ENCODE measurements at places on chromosomes 2 and 18. TPM values are rescaled to one million over a fixed set of nuclear protein-coding genes. Genes with fewer than 3 reads are reported as not detected.
A peak's percentile ranks its signal among the peaks of the same experiment; 100 is the strongest.

ADRA2B gene
- 0.03 TPM for total RNA-seq

ALLC gene
- not detected for total RNA-seq

AQP12B gene
- total RNA-seq = not detected

TBR1 gene
- total RNA-seq = not detected

CFAP221 gene
- not detected for total RNA-seq

AOX1 gene
- 16.8 TPM for total RNA-seq

TUBA4B gene
- not detected for total RNA-seq

DNA sequence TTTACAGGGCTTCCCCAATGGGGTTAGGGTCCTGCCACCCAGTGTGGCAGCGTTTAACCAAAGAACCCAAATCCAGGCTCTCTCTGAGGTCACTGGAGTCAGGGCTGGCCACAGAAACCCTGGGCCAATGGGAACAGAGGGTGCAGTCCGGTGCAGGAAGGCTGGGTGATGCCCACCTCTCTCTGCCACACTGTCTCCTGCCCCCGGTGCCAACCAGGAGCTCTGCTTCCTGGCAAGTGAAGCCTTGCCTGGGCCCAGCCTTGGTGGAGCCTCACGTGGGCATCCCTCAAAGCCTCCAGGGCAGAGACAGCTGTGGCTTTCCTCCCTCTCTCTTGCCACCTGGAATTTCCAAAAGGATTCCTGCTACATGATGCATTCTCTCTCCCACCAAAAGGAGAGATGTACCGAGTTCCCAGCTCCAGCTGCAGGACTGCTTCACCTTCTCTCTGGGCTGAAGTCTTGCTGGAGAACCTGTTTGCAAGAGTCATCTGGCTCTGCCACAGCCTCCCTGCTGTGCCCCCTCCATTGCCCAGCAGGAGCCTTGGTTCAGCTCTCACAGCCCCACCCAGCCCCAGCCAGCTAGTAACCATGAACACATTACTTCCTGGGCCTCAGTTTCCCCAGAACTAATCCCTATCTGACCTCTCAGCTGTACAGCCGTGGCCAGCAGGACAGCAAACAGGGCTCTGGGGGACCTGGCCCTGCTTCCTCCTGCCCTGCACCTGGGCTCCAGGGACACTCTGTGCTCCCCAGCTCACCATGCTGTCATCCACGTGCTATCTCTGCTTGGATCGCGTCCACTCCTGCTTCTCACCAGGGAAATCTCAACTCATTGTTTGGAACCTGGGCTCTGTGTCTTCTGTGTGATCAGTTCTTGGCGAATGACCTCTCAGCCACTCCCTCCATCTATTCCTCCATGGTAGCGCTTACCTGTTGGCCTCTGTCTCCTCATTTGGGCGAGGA, 43.4 kb downstream of the KCNF1 start:
- peak; percentile 87 for DNase-seq

GRCh38 chr2:43708891-43709290, 32.7 kb upstream of the C1GALT1C1L start:
- DNase-seq = peak; percentile 10

DNA sequence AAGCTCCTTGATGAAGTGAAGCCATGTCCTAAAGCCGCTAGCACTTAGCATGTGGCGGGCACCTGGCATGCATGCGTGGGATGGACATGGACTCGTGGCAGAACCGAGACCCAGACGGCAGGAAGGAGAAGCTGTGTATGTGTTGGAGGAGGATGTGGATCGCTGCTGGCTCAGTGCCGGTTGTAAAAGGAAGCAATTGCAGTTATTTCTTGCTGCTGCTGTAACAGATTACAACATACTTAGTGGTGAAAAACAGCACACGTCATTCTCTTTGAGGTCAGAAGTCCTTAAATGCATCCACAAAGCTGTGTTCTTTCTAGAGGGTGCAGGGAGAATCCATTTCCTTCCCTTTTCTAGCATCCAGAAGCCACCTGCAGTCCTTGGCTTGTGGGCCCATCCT, 74.6 kb downstream of the AGAP1 start:
- DNase-seq = no peak

DNA sequence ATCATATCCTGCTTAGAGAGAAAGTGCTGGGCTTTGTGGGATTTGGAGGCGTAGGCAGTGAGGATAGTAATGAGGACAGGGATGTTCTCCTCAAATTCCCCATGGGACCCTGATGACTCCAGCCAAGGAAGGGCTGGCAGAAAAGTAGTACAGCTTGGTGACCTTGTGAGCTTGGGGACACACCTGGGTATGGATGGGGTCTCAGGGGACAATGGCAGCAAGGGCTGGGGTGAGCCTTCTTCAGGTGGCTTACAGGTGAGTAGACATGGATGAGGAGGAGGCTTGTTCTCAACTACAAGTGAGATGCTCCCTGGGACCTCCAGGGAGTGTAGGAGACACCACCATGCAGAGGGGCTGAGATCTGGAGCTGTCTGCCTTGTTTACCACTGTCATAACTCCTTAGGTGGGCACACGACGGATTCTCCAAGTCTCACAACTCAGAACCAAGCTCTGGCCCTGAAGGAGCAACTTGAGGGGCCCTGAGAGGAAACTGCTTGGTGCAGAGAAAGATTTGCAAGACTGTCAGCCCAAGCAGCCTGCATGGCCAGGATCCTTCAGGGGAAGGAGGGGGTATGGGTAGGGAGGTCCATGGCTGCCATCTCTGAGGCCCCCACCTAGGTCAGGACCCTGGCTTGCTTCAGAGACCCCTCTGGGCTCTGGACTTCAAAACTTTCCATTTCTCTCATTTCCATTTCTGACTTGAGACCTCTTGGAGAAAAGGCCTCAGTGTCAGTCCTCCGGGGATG, 262.8 kb downstream of the DYSF start:
- no peak for DNase-seq

DNA sequence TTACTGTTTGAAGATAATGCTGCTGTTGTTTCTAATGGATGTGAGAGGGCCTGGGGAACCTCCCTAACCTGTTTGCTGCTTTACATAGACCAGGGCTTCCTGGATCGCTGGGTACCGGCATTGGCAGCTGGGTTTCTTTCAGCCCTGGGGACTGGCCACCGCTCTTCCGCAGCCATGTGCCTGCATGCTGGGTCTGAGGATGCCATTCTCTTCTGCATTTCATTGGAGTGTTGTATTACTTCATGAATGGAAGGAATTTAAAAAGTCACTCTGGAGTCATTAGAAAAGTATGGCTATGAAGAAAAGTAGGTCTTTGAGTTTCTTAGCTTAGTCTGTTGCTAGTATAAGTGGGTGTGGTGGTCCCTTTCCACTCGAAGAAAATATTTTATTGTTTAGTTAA, 107.3 kb upstream of the MGAT5 start:
- DNase-seq = peak; percentile 59

DNA sequence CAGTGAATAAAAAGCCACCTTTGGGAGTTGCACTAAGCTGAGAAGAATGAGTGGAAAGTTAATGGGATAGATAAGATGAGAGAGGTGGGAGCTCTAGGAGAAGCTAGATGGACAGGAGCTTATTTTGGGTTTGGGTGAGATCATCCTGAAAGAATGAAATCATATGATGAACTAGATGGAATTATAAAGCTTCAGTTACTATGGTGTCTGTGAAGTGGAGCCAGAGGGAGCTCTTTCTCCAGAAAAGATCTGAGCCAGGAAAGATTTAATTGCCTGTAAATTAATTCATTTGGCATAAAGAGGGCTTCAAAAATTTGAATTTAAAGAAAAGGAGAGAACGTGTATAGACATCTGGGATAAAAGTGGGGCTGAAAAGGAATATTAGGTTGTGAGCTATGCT, 10.3 kb downstream of the DNAH6 start:
- DNase-seq = no peak

DNA sequence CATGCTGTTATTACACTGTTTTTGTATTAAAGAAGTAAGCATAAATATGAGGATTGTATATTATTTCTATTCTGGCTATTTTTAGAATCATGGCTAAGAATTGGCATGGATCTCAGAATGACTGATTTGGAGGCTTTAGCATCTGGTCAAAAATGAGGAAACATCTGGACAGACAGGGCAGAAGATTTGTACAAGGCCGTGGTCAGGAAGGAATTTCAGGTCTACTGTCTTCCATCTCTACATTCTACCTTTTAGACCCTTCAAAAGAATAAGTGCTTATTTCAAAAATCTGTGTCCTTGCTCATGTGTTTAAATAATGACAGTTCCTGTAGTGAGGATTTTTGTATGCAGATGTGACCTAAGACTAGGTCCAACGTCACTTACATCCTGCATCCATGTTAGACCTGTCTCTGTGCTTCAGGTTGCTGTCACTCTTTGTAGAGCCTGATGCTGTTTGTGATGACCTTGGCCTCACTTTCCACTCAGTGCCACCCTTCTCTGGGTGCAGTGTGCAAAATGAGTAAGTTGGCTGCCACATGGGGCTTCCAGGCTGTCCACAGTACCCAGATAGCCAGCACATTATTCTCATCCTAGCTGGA, 54.7 kb upstream of the B3GNT2 start:
- no peak for DNase-seq

DNA sequence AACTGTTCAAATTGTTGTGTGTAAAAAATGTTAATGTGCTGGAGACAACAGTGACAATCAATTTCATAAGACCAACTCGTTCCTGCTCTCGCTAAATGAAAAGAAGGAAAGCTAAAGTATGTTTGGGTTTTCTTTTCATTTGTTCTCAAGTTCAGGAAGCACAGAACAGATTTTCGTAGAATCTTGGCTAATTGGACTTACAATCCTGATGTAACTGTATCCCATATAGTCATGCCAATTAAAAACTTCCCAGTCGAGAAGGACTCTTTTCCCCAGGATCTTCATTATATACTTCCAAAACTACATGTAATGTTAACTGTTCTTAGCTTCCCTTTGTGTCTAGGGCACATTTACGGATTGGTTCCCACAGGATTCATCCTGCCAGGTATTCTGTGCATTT, 135.4 kb upstream of the ITGB6 start:
- DNase-seq = no peak

DNA sequence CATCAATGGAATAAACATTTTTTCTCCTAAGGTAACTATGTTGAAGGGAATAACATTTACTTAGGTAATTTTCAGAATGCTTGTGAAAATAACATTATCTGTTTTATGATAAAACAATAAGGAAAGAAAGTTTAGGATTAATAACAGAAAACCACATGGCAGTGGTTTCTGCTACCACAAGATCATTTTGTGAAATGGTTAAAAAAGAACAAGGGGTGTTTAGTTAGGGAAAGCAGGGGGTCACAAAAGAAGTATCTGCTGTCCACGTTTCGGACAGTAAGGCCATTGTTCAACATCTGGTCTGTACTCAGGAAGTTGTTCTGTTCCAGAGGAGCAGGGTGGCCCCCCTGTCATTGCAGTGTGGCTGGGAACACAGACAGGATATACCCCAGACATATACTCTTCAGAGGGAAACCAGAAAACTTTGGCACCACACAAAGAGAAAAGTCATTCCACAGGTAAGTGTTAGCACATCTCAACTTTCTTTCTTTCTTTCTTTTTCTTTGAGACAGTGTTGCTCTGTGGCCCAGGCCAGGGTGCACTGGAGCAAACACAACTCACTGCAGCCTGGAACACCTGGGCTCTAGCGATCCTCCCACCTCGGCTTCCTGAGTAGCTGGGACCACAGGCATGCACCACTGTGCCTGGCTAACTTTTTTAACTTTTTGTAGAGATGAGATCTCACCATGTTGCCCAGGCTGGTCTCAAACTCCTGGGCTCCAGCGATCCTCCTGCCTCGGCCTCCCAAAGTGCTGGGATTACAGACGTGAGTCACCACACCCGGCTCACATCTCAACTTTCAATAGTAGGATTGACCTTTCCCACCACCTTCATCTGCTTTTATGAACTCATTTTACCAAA, 14.8 kb upstream of the ARL5A start:
- no peak for DNase-seq
